ENCODE measurements at places on chromosomes 1 and 21. TPM values are rescaled to one million over a fixed set of nuclear protein-coding genes. Genes with fewer than 3 reads are reported as not detected.
A peak's percentile ranks its signal among the peaks of the same experiment; 100 is the strongest.

GRCh38 chr1:62613325-62613727 lies 16.0 kb downstream of the ANGPTL3 start:
- no peaks in the 10 kb centered on the region for H3K4me1 ChIP-seq
- no peaks in the 10 kb centered on the region for H3K36me3 ChIP-seq
- H3K4me3 ChIP-seq, result no peak overlapping the region
- no peak overlapping the region for H3K27ac ChIP-seq
- no peaks in the 10 kb centered on the region for H3K27me3 ChIP-seq

DNA sequence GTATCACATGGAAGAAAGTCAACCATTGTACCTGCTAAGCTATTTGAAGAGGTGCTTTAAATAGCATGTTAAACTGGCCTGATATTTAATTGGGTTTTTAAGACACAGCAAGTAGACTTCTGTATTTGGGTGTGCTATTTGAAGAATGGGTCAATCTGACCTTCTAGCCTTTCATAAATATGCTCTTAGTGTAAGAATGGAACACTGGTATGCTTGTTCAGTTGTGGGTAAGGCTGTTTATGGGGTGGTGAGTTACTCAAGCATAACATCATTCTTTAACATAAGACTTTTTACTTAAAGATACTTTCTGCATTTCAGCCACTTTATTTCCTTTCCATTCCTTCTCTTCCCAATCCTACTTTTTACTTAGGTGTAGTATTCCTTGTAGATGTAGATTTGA lies 21.4 kb downstream of the AHCYL1 start:
- peaks cover 39% of the 10 kb centered on the region for H3K36me3 ChIP-seq
- no peak overlapping the region for H3K4me3 ChIP-seq
- no peak for DNase-seq
- H3K4me1 ChIP-seq, result peaks cover 14% of the 10 kb centered on the region

DNA sequence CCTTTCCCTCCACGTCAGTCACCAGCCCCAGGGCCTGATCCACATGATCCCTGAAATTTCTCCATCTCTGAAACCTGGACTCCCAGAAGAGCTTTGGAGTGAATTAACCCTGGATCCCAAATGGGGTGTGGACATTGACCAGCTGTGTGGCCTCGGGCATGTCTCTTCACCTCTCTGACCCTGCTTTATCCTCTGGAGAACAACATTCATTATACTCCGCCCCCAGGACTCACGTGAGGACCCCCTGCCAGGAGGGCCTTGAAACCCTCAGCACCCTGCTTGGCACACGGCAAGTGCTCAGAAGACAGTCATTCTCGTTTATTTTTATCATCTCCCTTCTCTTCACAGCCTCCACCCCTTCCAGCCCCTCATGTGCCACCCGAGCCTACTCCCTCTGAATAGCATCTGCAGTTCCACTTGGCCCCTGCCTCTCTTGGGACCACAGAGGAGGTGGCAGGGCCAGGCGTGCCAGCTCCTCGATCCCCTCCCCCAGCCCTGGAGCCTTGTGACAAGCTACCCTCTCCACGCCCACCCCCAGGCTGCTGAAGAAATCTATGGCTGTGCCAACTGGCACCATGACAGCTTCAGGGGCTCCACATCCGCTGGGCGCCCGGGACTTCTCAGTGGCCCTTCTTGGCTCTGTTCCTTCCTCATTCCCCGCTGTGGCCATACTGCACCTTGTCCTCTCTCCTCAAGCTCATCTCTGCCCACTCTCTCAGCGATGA lies 18.0 kb downstream of the ADGRB2 start:
- H3K4me1 ChIP-seq, result peaks cover 5% of the 10 kb centered on the region
- no peaks in the 10 kb centered on the region for H3K36me3 ChIP-seq
- DNase-seq, result no peak
- H3K27me3 ChIP-seq, result peaks cover 26% of the 10 kb centered on the region
- no peak overlapping the region for H3K4me3 ChIP-seq
- no peak overlapping the region for H3K27ac ChIP-seq

GRCh38 chr1:209504571-209504970 lies 78.9 kb upstream of the CAMK1G start:
- no peaks in the 10 kb centered on the region for H3K27me3 ChIP-seq
- no peak overlapping the region for H3K27ac ChIP-seq
- H3K4me3 ChIP-seq, result no peak overlapping the region
- no peaks in the 10 kb centered on the region for H3K4me1 ChIP-seq
- H3K36me3 ChIP-seq, result no peaks in the 10 kb centered on the region

- peak overlapping the region; percentile 64 for H3K27ac ChIP-seq
- H3K4me3 ChIP-seq, result no peak overlapping the region
- peaks cover 23% of the 10 kb centered on the region for H3K4me1 ChIP-seq
- no peaks in the 10 kb centered on the region for H3K27me3 ChIP-seq
- H3K36me3 ChIP-seq, result peaks cover 15% of the 10 kb centered on the region
Observed at GRCh38 chr1:174996476-174996875, 3.3 kb upstream of the CACYBP start.

- peaks cover 9% of the 10 kb centered on the region for H3K4me1 ChIP-seq
- no peak overlapping the region for H3K27ac ChIP-seq
- H3K27me3 ChIP-seq, result peaks cover 2% of the 10 kb centered on the region
- H3K4me3 ChIP-seq, result no peak overlapping the region
- H3K36me3 ChIP-seq, result no peaks in the 10 kb centered on the region
Observed at GRCh38 chr1:222546548-222547259, 1.2 kb downstream of the HHIPL2 start.

- H3K27me3 ChIP-seq, result peaks cover 16% of the 10 kb centered on the region
- no peak overlapping the region for H3K27ac ChIP-seq
- H3K4me3 ChIP-seq, result no peak overlapping the region
- no peak for DNase-seq
Observed at GRCh38 chr1:9842073-9842711, 18.4 kb upstream of the CLSTN1 start.

DNA sequence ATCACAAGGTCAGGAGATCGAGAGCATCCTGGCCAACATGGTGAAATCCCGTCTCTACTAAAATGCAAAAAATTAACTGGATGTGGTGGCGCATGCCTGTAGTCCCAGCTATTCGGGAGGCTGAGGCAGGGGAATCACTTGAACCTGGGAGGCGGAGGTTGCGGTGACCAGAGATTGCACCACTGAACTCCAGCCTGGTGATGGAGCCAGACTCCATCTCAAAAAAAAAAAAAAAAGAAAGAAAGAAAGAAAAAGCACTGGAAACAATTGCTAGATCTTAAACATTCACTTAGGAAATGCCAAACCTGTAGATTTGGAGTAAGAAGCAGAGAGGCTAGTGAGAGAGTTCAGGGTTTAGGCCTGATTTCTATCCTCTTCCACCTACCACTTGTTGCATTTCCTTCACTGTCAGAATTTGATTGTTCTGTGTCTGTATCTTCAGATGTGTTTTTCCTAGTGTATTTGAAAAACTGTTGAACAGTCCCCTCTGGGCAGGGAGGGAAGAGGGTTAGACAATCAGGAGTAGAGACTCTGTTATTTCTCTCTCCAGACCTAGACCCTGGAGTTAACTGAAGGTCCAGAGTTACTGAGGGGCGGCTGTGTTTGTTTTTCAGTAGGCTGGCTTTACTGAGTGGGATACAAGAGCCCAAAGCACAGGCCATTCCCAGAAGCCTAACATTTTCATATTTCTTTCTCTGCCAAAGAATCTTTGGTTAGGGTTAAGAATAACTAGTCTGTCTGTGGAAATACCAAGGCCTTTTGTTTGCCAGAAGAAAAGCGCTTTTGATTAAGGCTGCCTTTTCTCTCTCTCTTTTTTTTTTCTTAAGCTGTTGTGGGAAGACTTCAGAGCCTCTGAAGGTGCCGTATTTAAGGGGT lies 31.1 kb upstream of the MACF1 start:
- H3K27me3 ChIP-seq, result no peaks in the 10 kb centered on the region
- no peak overlapping the region for H3K4me3 ChIP-seq
- peak overlapping the region; percentile 31 for H3K27ac ChIP-seq
- no peaks in the 10 kb centered on the region for H3K36me3 ChIP-seq
- peaks cover 27% of the 10 kb centered on the region for H3K4me1 ChIP-seq

DNA sequence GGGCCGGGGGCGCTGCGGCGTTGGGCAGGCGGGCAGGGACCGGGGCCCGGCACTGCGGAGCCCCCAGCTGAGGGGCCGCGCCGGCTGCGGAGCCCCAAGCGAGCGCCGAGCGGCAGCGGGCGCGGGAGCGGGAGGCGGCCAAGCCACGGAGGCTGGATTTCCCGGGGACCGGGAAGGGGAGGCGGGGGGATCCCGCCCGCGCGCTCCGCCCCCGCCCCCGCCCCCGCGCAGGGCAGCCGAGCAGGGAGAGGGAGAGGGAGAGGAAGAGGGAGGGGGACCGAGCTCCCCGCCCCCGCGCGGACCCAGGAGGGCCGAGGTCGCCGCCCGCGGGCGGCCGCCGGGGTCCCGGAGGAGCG lies at the start of gene DLGAP3:
DLGAP3 (minus strand) TSS at position 154 of the 356 bp plus-strand sequence. CDS start 24,267 bp downstream, outside the sequence.
- DNase-seq, result peak; percentile 78
- H3K36me3 ChIP-seq, result no peaks in the 10 kb centered on the region
- peaks cover 4% of the 10 kb centered on the region for H3K4me1 ChIP-seq
- no peak within 1 kb of the TSS for H3K27ac ChIP-seq
- peaks cover 47% of the 10 kb centered on the region for H3K27me3 ChIP-seq

DNA sequence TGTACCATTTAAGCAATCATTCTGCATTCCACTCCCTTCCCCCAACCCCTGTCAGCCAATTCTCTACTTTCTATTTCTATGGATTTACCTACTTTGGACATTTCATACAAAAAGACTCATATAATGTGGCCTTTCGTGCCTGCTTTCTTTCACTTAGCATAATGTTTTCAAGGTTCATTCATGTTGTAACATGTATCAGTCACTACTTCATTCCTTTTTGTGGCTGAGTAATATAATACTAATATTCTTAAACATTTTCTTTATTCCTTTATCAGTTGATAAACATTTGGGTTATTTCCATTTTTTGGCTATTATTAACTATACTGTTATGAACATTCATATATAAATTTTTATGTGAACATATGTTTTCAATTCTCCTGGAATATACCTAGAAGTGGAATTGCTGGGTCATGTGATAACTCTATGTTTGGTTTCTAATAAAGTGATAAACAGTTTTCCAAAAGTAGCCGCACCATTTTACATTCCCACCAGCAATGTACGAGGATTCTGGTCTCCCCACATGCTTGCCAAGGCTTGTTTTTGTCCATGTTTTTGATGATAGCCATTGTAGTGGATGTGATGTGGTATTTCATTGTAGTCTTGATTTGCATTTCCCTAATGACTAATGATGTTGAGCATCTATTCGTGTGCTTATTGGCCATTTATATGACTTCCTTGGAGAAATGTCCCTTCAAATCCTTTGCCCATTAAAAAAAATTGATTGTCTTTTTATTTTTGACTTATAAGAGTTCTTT lies 61.9 kb upstream of the GNG12 start:
- H3K27me3 ChIP-seq, result no peaks in the 10 kb centered on the region
- H3K36me3 ChIP-seq, result no peaks in the 10 kb centered on the region
- H3K4me3 ChIP-seq, result no peak overlapping the region
- H3K4me1 ChIP-seq, result peaks cover 12% of the 10 kb centered on the region
- H3K27ac ChIP-seq, result no peak overlapping the region
- no peak for DNase-seq

Gene BEND5
- total RNA-seq, result not detected

Gene FCGR2B
- total RNA-seq, result 3.1 TPM

Gene LRRC71
- total RNA-seq, result 1.2 TPM

Gene SH2D1B
- total RNA-seq, result 6.3 TPM

Measured in K562 (cell line).